Cardiac septum (tissue), 1 donor: ENCODE measurements at places on chromosomes 4 and X. TPM values are rescaled to one million over a fixed set of nuclear protein-coding genes. Genes with fewer than 3 reads are reported as not detected.

VMA21 gene
- 27.3 TPM for total RNA-seq

CCDC120 gene
- 1.7 TPM for total RNA-seq

BST1 gene
- total RNA-seq: 2.5 TPM

POU4F2 gene
- not detected for total RNA-seq

SLC38A5 gene
- 2.2 TPM for total RNA-seq

PLAC8 gene
- total RNA-seq: 1.2 TPM

GRCh38 chr4:8348071-8348470, 78.5 kb downstream of the HTRA3 start:
- peak; percentile 66 for DNase-seq

GRCh38 chr4:155047755-155048154, 160.7 kb upstream of the NPY2R start:
- no peak for DNase-seq

- no peak for DNase-seq
Observed at GRCh38 chr4:67573193-67573592, 14.7 kb downstream of the STAP1 start.

GRCh38 chr4:128608006-128608405, 201.5 kb upstream of the JADE1 start:
- DNase-seq: no peak
